Stimulated activated CD8-positive, alpha-beta memory T cell treated with anti-CD3 and anti-CD28 coated beads, Interleukin-4, amount 100 ng/mL, for 1 hour (primary cell): ENCODE measurements at places on chromosomes 5 and 9.

GRCh38 chr9:20023961-20024571, 235.2 kb upstream of the SLC24A2 start:
- no peak for DNase-seq

DNA sequence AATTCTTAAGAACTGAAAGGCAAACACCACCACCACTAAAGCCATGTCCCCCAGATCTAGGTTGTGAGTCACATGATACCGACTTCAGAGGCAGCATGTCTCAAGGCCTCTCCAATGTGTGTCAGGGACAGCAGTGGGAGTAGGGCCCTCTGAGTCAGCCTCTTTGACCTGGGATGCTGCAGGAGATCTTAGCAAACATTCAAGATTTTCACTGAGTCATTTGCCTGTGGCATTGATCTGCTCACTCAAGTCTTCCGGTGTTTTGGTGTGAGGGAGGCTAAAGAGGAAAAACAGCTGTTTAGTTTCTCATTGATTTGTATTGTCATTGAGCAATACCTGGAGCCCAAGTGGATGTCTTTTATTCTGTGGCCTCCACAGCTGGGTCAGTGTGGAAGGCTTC, 36.1 kb downstream of the TMC1 start:
- no peak for DNase-seq

DNA sequence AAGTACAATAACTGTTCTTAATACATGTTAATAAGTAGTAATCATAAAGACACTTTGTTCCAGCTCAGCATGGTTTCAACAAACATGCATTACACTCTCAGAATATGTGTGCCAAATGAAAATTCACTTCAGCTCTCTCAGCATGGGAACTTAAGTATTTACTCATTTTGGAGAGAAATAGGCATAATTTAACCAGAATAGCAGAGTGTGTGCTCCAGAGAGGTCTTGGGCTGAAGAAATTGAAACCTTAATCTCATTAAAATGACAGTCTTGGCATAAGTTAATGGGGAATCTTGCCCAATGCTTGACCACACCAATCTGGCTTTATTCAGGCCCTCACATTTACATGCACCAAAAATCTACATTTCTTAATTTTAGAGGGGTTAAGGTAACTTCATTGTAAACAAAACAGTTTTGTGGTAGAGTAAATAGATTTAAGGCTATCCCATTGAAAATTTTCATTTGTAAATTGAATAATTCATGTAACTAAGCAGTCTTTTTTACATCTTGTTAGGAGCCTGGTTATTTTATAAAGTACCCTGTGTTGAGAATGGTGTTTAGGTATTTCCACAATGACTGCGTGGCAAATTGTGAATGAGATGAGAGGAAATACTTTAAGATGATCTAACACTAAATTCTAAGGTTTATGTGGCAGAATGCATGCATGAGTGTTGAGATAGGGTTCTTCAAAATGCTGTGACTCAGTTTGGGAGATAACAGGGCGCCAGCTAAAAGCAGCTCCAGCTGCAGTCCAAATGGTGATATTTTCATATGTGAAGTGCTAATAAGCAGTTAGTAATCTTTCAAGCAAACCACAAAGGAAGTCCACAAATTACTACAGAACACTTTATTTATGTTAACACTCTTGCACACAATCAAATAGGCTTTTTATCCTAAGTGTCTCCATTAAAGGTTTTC, 11.3 kb upstream of the LOX start:
- DNase-seq, result no peak

GRCh38 chr9:134420281-134420845, 94.1 kb downstream of the RXRA start:
- DNase-seq, result no peak

- DNase-seq, result no peak
Observed at GRCh38 chr5:177309351-177310191, 2.1 kb downstream of the MXD3 start.

DNA sequence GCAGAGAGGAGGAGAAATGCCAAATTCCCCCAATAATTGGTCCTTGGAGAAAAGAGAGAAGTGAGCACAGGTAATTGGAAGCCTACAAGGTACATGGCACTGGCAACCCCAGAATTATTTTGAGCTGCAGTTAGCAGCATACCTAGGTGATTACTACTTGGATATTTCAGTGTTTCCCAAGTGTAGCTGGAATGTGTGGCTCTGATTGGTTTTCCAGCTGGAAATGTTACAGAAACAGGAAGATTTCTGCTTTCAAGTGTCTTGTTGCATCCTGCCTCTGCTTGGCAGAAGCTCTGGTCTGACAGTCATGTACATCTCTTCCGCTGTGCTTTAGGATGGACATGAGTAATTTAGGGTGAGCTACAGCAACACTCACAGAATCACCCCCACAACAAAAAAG, 262.1 kb downstream of the ENC1 start:
- DNase-seq, result no peak
